Stimulated activated CD8-positive, alpha-beta memory T cell treated with anti-CD3 and anti-CD28 coated beads, Interleukin-12 subunit alpha, Interleukin-12 subunit beta, amount 100 ng/mL, for 1 hour (primary cell): ENCODE measurements at places on chromosomes 4 and X.

DNA sequence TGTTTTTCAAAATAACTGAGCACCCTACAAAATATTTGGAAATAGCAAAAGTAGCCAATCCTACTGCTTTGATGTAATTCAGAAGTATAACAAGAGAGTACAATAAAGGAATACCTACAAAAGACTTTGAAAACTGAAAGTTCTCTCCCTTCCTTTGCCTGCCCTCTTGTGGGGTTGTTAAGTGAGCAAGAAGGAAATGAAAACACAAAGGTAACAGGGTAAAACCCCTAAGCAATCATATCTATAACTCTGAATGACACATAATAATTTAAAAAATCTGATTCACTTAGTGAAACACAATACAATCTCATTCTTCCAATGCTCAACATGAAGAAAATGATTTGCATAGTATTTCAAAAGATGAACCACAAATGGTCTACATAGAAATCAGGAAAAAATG, 98.2 kb downstream of the FRYL start:
- peak; percentile 10 for DNase-seq

- no peak for DNase-seq
These were observed 89.0 kb upstream of the NHS start for GRCh38 chrX:17285983-17286382.

- DNase-seq, result no peak
These were observed 49.7 kb downstream of the CHIC2 start for GRCh38 chr4:54014666-54015160.

DNA sequence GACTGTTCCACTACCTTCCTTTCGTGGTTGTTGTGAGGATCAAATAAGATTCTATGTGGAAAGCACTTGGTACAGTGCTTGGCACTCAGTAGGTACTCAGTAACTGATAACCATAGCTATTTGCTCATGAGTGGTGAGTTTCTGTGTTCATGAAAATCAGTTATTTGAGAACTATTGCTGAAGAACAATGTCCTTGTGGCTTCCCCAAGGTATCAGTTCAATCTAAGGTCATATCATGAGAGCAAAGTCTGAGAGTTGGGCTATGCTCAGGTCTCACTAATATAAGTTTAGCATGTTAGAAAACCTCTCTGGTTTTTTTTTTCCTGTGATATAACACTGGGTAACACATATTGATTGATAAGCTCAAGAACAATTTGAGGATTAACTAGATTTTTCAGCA, 147.8 kb downstream of the GRIA3 start:
- no peak for DNase-seq

GRCh38 chrX:18390941-18391538, 34.4 kb upstream of the CDKL5 start:
- DNase-seq, result peak; percentile 56

- DNase-seq, result no peak
These were observed 26.5 kb upstream of the IRAK1 start for GRCh38 chrX:154046031-154046781.

- no peak for DNase-seq
These were observed 45.3 kb upstream of the PGRMC1 start for GRCh38 chrX:119190831-119191230.

DNA sequence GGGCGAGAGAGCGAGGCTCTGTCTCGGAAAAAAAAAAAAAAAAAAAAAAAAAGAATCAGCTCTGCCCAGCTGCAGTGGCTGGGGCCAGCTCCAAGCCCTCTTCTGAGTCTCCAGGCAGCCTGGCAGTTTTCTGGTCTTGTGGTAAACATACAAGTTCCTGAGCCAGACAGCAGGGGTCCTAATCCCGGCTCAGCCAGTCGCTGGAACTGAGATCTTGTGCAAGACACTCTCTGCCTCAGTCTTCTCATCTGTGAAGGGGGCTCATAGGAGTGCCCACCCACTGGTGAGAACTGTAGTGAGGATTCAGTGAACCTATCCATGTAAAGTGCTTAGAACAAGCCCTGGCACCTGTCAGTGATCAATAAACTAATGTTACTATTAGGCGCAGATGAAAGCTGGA, 41.8 kb downstream of the C4orf50 start:
- DNase-seq, result no peak
